ENCODE measurements at places on chromosomes 7 and 10.

- no peak for ATAC-seq
These were observed 114.1 kb downstream of the BMS1 start for GRCh38 chr10:42896735-42897134.

GRCh38 chr7:152756116-152756515, 3.4 kb upstream of the ACTR3B start:
- ATAC-seq = no peak

GRCh38 chr7:140640727-140641523, at the start of gene DENND2A:
DENND2A (minus strand) TSS chr7:140640813; CDS start chr7:140602397, 38,416 bp downstream.
- ATAC-seq = peak; percentile 72

GRCh38 chr10:102644646-102645387, 538 bp downstream of the TRIM8 start:
- peak; percentile 20 for ATAC-seq

DNA sequence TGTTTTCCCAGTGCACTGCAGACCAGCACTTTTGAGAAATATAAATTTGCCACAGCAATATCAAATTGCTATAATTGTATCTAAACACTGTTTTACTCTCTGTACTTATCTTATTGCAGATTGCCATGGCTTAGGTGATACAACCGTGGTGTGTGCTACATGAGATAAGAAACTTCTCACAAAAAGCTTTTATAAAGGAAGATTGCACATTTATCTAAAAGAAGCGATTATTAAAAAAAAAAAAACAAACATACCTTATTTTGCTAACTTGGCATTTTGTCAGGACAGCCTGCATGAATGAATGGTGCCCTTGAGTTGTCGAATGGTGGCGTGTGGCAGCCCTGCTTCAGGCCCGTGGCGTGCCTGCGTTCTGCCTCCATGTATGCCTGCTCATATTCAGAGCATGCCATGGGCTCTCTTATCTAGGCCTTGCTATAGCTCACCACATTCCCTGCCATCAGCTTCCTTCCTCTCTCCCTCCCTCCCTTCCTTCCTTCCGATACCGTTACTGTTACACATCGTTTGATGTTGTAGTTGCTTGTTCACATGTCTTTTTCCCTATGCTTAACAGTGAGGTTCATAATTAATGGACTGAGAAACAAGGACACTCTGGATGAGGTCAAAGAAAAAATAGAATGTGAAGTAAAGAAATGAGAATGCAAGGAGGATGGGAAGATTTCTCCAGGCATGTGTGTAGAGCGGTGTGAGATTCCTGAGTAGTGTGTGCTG, 34.9 kb downstream of the PRKAR2B start:
- no peak for ATAC-seq

DNA sequence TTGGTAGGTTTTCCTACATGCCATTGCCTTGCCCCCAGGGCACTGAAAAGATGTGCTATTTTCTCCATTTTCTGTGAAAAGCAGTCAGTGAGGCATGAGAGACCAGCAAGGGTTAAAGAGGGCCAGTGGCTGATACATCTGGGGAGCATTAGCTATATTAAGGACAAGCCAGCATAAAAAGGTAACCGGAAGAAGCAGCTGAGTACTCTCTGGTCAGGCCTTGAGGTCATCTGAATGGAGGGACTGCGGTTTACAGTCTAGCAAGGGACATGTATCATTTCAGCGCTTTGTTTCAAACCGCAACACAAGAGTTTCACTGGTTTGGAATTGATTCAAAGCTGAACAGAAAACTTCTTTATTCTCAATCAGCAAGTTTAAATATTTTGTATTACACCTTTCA, 120.4 kb downstream of the EPDR1 start:
- ATAC-seq = no peak

DNA sequence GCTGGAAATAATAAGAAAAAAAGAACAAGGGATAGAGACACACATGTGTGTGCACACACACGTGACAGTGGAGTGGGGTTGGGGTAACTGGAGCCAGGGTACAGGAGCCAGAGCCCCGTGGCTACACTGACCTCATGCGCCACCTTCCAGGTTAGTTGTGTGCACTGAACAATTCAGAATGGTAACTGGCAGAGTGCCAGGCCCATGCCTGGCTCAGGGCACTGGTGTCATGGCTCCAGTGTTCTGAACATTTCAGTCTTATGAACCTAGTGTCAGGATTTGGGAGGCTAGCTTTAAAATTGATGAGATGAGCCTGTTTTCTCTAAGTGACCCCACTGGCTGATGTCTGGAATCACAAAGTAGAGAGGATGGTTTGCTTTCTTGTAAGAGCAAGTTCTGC, 269.6 kb downstream of the SORCS3 start:
- no peak for ATAC-seq

DNA sequence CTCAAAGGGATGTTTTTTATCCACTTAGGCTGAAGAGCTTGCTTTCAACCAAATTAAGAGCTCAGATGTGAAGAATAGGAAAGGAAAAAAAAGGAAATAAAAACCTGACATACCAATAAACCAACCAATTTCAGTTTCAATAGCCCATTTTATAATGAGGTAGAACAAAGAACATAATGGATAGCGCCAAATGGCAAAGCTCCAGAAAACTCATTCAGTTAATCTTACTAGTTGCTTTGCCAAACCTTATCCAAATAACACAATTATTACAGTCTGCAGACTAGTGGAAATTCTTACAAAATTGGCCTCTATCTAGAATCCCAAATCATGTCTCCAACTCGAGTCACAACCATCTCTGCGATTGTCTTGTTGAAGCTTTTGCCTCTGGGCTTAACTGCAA, 337.0 kb downstream of the CRPPA start:
- no peak for ATAC-seq

- ATAC-seq = no peak
These were observed 2.3 kb downstream of the MCM7 start for GRCh38 chr7:100098913-100099312.

DNA sequence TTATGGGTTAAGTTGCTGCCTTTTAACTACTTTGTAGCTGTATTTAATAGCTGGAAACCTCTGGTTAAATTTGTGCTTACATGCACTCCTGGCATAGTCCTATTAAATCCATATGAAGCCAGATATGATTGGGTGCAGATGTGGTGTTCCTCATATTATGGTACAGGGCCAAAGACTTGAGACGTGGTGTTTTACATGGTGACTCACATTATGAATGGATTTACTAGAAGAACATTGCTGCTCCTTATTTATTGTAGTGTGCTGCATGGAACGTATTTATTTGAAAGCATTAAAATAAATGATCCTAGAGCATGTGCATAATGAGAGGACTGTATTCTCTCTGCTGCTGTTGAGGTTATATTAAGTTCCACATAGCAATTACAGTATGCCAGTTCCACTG, 224.1 kb downstream of the SLC25A13 start:
- ATAC-seq = no peak

GRCh38 chr7:113548137-113548536, 370.7 kb downstream of the PPP1R3A start:
- no peak for ATAC-seq

DNA sequence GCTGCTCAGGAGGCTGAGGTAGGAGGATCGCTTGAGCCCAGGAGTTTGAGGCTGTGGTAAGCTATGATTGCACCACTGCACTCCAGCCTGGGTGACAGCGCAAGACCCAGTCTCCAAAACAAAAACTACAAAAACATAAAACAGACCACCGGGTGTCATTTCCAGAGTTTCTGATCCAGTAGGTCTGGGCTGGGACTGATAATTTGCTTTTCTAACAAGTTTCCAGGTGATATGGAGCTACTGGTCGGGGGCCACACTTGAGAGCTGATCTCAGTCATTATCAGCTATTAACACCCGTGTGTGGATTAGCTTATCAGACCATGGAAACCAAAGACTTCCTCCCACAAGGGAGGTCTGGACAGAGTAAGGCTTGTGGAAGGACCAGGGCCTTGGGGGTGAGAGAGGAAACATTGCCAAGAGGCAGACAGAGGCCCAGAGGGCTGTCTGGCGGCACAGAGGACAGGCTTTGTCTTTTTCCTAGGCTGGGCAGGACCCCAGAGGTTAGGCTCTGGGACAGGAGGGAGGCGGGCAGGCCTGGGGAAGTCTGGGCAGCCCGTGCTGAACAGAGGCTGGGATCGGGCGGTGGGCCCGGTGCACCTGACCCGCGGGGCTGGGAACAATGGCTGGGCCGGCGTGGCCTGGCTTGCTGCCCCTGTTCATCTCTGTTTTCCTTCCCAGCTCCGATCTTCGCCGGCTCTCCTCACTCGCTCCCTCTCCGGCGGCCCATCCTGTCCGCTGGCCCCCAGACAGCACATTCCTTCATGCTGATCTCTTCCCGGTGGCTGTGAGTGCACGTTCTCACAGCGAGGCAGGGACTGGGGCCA, 25.2 kb downstream of the TMEM270 start:
- peak; percentile 30 for ATAC-seq

- ATAC-seq = no peak
These were observed 79.3 kb downstream of the CSTF2T start for GRCh38 chr10:51620131-51620530.

DNA sequence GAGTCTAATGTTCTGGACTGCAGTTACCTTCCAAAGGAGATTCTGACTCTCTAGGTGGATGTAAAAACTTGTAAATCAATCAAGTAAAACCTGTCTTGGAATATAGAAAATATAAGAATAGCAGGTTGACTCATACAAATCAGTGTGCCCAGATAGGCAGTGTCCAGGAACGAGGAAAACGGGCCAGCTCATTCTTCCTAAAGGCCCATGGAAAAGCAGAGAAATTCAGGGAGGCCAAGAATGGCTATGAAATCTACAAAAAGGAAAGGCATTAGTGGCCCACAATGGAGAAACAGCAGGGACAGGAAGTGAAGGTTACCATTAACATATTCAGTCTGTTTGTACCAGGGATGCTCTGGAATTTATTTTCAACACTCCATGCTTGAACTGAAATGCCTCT, 14.9 kb downstream of the GLI3 start:
- peak; percentile 71 for ATAC-seq

DNA sequence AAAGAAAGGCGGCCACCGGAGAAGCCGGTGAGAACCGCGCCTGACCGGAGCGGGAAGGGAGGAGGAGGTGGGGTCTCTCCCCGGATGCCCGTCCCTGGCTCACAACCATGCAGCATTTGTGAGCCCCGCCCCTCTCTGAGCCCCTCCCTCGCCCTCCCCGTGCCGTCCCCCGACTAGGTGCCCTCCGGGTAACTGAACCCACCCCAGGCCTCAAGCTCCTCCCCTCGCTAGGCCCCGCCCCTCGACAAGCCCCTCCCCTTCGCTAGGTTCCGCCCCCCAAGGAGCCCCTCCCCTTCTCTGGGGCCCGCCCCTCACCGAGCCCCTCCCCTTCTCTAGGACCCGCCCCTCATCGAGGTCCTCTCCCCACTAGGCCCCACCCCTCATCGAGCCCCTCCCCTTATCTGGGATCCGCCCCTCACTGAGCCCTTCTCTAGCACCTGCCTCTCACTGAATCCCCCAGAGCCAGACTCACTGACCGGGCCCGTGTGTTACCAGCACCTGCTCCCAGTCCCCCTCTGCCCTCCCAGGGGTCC, 42.2 kb upstream of the HSPB1 start:
- peak; percentile 41 for ATAC-seq

GRCh38 chr7:77696643-77697534, 630 bp downstream of the RSBN1L start:
- peak; percentile 54 for ATAC-seq

DNA sequence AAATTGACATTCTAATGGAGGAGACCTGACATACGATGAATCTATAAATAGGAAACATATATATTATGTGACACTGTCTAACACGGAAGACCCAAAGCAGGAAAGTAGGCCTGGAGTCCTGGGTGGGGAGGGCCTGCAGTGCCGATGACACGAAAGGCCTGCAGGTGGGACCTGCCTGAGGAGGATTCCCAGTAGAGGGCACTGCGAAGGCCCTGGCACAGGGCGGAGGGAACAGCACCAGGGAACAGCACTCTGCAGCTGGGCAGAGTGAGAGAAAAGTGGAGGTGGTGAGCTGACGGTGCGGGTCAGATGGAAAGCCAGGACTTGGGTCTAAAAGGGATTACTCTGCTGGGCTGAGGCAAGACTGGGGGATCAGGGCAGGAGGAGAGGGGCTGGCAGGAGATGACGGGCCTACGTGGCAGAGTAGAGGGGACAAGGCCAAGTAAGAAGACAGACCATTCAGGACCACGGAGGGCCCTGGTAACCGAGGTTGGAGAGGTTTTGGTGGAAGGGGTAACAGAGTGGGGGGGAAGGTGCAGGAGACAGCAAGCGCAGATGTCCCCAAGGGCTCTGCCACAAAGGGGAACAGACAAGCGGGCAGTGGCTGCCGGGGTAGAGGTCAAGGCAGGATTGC, 8.1 kb downstream of the ZNF746 start:
- no peak for ATAC-seq

- ATAC-seq = no peak
These were observed 2.8 kb upstream of the RSU1 start for GRCh38 chr10:16820018-16820417.

- no peak for ATAC-seq
These were observed 114.7 kb upstream of the PLXDC2 start for GRCh38 chr10:19701427-19702052.

DNA sequence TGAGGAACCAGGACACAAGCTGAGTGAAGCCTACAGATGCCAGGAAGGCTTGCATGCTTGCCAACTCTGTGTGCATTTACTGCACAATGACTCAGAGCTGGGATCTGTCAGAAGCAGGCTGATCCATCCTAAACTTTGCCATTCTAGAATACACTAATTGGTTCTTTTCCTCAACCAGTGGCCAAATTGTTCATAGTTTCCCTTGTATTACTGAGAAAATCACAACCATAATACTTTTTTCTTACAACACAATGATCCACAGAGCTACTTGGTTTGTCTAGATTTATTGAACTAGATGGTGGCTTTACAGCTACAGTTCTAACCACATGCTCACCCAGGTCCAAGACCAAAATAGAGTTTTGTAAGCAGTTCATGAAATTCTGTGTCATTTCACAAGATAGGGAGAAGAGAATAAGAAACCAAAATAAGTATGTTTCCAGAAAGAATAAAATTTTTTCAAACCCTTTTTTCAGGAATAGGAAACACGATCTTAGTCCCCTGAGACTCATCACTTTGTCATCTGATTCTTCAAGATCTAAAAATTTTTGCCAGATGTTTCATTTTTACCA, 21.0 kb upstream of the LRRC17 start:
- ATAC-seq = no peak

DNA sequence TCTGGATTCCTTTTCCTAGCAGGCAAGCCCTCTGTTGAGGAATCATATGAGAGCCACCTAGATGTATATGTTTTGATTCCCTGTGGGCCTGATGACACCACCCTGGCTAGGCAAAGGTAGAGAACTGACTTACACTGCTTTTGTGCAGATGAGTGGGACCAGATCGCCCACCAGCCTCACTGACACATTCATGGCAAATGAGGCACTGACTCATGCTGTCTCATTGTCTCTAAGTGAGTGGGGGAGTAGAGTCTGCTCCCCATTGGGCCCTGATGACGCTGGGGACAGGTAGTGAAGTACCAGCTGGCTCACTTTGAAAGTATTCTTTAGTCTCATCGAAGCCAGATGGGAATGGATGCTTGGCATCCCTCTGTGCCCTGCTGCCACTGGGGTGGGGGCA, 326.3 kb downstream of the ABCA13 start:
- no peak for ATAC-seq
